ENCODE measurements at places on chromosomes 5 and 9.

GRCh38 chr5:7803937-7804336, 47.0 kb downstream of the CFAP90 start:
- no peak for DNase-seq

DNA sequence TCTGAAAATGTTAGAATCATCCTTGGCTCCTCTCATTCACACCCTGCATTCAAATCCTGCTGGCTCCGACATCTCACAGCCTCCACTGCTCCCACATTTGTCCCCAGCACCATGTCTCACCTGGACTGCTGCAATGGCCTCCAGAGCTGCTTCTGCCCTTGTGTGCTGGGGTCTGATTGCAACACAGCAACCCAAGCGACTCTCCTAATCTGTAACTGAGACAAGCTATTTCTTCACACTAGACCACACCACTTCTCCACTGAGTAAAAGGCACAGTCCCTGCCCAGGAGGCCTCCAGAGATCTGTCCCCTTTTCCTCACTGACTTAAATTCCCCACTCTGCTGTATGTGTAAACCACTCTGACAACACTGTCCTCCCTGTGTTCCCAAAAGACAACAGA, 151.1 kb upstream of the TAS2R1 start:
- no peak for DNase-seq

DNA sequence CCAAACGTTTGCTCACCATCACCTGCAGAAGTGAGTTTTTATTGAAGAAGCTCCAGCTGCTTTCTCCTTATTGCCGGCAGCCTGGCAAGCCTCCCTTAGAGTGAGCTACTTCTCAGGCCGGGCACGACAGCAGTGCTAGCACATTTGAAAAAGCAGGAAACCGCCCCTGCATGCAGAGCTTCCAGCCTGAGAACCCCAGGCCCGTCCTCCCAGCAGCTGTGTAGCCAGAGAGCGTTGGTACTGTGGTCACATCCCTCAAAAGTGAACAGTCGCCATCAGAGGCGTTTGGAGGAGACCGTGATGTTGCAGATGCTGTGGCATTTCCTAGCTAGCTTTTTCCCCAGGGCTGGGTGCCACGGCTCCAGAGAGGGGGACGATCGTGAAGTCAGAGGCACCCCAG, 23.5 kb downstream of the SLC25A25 start:
- DNase-seq = no peak

DNA sequence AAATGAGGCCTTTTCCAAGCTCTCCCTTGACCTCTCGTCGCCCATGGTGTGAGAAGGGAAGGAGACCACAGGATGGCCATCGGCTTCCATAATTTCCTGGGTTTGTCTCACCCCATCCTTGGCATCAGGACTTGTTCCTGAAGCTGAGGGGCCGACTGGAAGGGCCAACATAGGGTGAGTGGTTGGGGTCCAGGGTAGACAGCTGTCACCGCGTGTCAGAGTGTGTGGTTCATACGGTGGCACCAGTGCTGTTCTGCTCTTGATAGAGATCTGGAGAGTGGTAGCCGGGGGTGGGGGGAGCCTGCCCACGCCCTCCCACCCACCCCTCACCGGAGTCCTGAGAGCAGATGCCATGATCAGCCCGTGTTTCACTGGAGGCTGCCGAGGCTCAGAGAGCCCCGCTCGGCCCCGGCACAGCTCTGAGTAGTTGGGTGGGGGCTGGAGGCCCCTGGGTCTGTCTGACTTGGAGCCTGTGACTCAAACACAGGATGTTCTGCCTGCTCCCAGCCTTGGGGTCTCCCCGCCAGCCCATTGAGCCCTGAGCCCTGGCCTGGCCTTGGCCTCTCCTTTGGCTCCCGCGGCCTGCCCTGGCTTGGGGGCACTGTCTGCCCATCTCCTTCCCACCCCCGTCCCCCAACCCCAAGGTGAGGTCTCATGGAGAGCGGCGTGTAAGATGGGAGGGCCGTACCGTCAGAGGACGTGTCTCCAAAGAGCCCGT, 53.1 kb upstream of the IER5L start:
- DNase-seq = no peak

DNA sequence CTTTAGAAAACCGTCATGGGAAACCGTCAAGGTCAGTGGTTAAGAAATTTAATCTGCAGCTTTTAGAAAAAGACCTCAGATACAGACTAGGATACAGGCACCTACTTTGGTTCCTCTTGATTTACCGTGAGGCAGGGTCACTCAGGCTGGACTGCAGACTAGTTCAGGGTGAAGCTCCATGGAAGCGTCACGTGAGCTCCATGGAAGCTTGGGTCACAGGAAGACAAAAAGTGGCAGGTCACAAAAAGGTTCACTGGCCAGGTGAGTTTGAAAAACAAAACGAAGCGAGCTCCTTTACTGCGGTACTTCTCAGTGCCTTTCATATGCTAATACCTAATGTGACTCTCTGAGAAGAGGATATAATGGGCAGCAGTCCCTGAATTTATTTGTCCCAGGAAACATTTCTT, 43.0 kb downstream of the PRRC2B start:
- no peak for DNase-seq

DNA sequence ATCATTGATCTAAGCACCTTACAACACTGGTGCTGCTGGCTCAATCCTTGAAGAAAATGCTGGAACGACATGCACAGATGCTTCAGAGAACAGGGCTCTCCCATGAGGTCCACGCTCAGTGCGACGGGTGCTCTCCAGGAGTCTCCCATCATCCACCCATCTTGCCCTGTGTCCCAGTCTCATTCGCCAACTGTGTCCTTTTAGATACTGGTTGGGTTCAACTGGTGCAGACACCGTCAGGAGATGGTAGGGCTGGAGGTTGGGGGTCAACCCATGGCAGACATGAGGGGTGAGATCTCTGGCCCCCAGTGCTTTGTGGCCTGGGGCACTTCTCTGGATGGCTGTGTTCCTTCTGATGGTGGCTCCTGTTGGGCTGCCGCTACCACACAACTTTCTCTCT, 1.6 kb upstream of the OBP2B start:
- DNase-seq = no peak

GRCh38 chr9:95770653-95771131, 104.8 kb upstream of the ERCC6L2 start:
- DNase-seq = no peak

GRCh38 chr5:118069452-118069851, 918.9 kb downstream of the DTWD2 start:
- DNase-seq = no peak

- DNase-seq = no peak
Measured at GRCh38 chr5:11599499-11599898, 304.7 kb downstream of the CTNND2 start.

GRCh38 chr5:98705841-98706240, 67.6 kb upstream of the RGMB start:
- no peak for DNase-seq

DNA sequence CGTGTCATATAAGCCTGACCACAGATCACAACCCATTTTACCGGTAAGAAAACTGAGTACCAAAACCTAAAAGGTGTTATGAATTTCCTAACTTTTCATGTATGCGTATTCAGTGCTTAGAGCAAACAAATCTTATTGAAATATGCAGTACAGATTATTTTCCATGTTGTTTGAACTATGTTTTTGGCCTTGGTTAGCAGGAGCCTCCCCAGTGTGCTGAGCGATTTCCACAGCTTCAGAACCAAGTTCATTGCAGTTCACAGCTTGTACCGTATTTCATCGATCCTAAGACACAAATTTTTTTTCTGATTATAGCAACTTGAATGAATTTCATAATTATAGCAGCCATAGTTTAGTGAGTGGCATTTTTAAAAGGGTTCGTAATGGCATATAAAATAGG, 13.7 kb downstream of the ADAMTSL1 start:
- no peak for DNase-seq

DNA sequence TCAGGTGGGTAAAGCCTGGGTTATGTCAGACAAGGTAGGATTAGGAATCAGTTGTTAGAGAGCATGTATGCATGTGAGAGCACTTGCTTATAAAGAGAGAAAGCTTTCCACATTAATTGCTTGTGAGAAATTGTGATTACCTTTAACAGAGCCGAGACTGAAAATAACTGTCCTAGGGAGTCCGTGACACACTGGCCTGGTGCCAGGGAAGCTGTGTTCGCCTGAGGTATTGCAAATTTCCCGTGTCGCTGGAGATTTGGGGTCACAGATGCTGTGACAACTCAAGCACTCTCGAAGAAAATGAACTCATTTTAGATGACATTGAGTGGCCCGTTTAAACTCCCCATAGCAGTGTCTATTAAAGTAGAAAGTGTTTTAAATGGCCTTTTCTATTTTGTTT, 9.6 kb downstream of the SLC1A1 start:
- no peak for DNase-seq

DNA sequence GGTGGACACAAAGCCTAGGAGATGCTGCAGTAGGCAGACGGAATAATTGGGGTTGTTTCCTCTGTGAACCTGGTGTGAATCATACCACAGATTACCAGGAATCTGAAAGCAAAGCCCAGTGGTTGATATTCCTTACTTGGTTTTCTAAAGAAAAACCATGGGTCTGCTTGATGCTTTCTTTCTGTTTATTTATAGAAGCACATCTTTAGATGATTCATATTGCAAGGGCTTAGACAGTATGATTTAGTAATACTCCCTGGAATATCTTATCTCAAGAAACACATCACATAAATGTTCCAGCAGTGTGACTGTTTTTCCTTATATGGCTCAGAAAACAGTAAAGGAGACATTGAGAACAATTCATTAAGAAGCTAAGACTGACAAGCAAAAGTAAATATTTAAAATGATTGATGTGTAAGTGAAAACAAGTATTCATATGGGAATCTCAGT, 623.3 kb downstream of the RAB3C start:
- no peak for DNase-seq

DNA sequence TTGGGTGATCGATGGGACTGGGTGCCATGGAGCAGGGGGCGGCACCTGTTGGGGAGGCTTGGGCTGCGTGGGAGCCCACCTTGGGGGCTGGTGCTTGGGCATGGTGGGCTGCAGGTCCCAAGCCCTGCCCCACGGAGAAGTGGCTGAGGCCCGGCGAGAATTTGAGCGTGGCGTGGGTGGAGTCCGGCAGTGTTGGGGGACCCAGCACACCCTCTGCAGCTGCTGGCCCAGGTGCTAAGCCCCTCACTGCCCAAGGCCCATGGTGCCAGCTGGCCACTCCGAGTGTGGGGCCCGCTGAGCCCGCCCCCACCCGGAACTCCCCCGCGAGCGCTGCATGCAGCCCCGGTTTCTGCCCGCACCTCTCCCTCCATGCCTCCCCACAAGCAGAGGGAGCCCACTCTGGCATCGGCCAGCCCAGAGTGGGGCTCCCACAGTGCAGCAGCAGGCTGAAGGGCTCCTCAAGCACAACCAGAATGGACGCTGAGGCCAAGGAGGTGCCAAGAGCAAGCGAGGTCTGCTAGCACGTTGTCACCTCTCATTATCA, 1178.6 kb upstream of the CDH10 start:
- DNase-seq = no peak

DNA sequence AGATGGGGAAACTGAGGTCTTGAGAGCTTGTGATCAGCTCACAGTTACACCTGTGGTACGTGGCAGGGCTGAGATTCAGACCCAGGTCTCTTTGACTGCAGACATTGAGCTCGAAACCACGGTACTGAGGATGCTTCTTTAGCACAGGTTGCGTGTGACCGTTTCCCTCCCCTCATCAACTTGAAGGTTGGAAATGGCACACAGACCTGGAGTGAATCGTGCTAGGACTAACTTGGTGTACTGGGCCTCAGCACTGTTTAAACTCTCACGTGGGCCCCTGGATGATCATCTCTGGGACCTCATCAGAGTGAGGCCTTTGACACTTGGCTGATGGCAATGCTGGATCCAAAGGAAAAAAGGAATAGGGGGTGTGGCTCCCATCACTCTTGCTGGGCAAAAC, 106.0 kb downstream of the MVB12B start:
- no peak for DNase-seq

Data from activated CD4-positive, alpha-beta T cell treated with anti-CD3 and anti-CD28 coated beads, Interleukin-2, amount 50 U/mL, for 4 hours (primary cell).